ENCODE measurements at places on chromosomes 1 and 21. TPM values are rescaled to one million over a fixed set of nuclear protein-coding genes. Genes with fewer than 3 reads are reported as not detected.

The PRKAB2 gene
- 10.8 TPM for total RNA-seq

The LYPD8 gene
- 0.12 TPM for total RNA-seq

The MR1 gene
- 7.9 TPM for total RNA-seq

The RNU1-3 gene
- total RNA-seq: not detected

The RHOU gene
- total RNA-seq: 6.4 TPM

The SH2D5 gene
- 17.1 TPM for total RNA-seq

The CORT gene
- 0.19 TPM for total RNA-seq

The SLC5A9 gene
- not detected for total RNA-seq

The BCL2L15 gene
- 1.7 TPM for total RNA-seq

The CDA gene
- total RNA-seq: 32.0 TPM

The SLFNL1 gene
- not detected for total RNA-seq

The F11R gene
- 65.9 TPM for total RNA-seq

The PLPP3 gene
- 18.8 TPM for total RNA-seq

The PPIAL4G gene
- total RNA-seq: not detected

The KRTAP12-1 gene
- not detected for total RNA-seq

The PYHIN1 gene
- not detected for total RNA-seq

The CSTB gene
- total RNA-seq: 81.7 TPM
